Central memory CD8-positive, alpha-beta T cell (primary cell): ENCODE measurements at places on chromosomes 12 and 14.

- DNase-seq, result no peak
Measured at GRCh38 chr14:23702656-23703426, 66.7 kb downstream of the DHRS2 start.

GRCh38 chr12:131422744-131423143 lies 288.1 kb upstream of the SFSWAP start:
- no peak for DNase-seq

DNA sequence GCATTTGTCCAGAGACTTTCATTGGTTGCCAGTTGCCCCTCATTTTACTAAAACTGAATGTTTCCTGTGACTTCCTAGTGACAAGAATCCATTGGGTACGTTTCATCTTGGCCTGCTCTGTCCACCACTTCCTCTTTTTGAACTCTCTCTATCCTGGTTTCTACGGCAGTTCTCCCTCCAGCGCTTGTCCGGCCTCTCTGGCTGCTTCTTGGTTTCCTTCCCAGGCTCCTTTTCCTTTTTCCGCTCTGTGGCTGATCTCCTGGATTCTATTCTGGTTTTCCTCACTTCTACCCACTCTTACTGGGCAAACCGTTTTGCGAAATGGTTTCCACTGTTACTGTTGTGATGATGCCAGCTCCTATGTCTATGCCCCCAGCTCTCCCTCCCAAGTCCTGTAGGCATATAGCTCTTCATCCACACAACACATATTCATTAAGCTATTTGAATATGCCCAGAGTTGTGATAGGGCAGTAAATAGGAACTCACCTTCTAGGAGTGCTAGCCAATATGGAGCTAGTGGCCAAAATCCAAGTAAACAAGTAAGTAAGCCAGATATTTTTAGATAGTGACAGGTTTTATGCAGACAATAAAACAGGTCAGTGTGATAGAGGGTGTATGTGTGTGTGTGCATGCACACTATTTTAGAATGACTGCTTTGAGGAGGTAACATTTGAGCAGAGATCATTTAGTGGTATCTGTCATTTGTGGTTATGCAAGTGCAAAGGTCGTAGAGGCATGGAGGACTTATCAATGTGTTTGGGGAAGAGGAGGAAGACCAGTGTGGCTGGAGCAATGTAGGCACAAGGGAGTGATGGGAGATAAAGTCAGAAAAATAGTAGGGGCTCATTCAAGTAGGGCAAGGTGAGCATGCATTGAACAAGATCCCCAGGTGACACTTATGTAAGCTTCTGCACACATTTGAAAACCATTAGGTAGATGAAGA lies 27.9 kb upstream of the CTDSP2 start:
- no peak for DNase-seq

DNA sequence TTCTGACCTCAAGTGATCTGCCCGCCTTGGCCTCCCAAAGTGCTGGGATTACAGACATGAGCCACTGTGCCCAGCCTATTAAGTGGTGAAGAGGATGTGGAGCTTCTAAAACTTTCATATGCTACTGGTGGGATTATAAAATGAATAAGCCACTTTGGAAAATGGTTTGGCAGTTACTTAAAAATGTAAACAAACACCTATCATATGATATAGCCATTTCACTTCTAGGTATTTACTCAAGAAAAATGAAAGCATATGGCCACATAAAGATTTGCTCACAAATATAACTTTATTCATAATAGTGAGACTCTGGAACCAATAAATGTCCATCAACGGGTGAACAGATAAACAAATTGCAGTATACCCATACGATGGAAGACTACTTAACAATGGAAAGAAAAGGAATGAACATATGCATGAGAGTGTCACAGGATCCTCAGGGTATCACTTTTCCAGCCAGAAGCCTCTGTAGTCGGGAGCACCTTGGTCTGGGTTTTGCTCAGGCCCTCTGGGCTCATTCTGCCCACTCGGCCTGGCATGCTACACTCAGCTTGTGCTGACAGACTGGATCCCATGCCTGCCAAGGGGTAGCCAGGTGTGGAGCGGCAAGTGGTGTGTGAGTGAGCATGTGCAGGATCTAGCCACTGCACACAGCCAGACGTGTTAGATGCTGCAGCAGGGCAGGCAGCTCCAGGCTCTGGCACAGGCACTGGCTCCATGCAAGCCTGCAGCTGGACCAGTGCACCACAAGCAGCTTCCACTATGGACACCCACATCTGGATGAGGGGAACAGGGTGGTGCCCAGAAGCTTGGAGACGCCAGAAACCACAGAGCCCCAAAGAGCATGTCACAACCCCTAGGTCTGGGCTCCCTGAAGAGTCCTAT lies 213.2 kb upstream of the DIO3 start:
- DNase-seq, result no peak

GRCh38 chr14:51442513-51443175 lies 202.6 kb downstream of the TMX1 start:
- no peak for DNase-seq

DNA sequence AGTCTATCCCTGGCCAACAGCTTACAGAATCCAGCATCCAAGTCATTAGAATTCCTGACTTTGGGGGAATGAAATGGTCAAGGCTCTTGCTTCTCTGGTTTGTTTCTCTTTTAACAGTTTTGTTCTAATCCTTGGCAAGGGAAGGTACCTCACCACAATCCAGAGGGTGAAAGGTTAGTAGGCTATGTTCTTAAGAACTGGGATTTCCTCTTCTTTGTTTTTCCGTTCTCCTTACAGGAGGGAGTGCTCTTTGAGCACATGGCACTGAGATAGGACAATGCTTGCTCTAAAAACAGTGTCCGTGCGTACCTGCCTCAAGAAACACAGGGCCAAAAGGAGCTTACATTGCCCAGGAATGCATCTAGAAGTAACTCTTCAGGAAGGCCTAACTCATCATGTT lies 156.6 kb downstream of the GCH1 start:
- DNase-seq, result no peak

- DNase-seq, result no peak
Measured at GRCh38 chr14:28772613-28773012, 6.0 kb downstream of the FOXG1 start.

GRCh38 chr12:48739618-48740269 lies 23.2 kb upstream of the CCNT1 start:
- DNase-seq, result no peak

- DNase-seq, result no peak
Measured at GRCh38 chr14:67749341-67750084, 47.8 kb downstream of the RDH12 start.

- no peak for DNase-seq
Measured at GRCh38 chr12:3933074-3933818, 60.0 kb upstream of the PARP11 start.

DNA sequence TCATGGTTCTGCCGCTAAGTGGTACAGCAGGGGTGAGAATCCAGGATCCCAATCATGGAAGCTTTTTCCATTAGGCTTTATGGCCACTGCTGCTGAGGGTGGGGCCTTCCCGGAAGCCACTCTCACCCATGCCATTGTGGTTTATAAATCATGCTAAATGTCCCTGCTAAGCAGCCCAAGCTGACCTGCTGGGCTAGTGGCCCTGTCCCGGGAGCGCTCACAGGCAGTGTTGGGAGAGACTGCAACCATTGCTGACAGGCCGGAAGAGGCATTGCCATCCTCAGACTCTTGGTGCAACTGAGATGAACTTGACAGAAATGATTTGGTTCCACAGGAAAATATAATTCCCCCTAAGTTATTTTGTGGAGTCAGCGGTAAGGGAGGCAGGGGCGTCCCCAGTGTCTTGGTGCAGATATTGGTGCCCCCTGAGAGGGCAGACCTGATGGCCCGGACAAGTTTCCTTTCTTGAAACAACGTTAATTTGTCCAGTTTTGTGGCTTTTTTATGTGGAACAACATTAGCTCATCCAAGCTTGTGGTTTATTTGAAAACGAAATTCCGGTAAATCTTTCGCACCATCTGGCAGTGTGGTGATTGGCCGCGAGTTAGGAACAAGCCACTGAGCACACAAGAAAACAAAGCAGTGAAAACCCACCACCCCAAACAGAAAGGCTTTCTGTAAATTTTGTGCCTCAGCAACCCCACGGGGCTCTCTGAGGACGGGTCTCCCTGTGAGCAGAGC lies 82.3 kb downstream of the SSPN start:
- DNase-seq, result no peak

DNA sequence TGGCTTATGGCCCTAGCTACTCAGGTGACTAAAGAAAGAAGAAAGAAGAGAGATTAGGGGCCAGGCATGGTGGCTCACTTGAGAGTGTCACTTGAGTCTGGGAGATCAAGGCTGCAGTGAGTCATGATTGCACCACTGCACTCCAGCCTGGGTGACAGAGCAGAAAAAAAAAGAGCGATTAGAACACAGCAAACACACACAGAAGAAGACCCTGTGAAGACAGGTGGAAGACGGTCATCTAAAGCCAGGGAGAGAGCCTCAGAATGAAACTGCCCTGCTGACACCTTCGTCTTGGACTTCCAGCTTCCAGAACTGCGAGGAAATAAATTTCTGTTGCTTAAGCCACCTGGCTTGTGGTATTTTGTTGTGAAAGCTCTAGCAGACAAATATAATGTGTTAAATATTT lies 17.5 kb upstream of the PPP1CC start:
- no peak for DNase-seq

DNA sequence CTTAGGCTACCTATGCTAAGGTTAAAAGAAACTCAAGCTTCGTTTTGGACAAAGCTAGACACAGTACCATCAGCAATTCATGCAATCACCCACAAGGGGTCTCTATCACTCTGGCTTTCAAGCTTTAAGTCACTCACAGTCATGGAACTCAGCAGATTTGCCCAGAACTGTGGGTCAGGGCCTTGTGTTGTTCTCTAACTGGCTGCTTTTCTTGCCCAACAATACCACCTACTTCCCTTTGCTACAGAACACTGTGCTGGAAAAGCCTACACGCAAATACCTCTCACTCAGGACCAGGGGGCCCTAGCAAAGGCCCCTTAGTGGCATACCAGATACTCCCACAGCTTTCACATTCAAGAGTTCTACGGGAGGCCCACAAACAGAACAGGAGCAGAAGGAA lies 9.1 kb downstream of the NEMP1 start:
- peak; percentile 59 for DNase-seq

- no peak for DNase-seq
Measured at GRCh38 chr12:13171921-13172859, 24.3 kb upstream of the EMP1 start.

DNA sequence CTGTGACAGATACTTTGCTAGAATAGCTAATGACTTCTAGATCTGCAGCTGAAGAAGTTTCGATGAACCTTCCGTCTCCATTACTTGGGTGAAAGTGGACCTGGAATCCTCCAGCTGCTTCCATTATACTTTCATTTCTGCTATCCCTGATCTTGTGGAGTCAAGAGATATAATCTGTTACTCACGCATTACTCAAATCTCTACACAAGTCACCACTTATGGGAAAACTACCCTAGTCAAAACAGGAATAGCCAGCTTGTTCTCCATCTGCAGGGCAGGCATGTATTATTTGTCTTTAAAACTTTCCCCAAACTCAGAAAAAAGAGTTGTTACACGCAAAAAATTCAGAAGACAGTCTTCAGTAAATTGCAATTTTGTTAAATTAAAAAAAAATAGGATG lies 2.8 kb upstream of the KTN1 start:
- DNase-seq, result no peak

- no peak for DNase-seq
Measured at GRCh38 chr12:44875417-44875953, 630 bp downstream of the NELL2 start.

DNA sequence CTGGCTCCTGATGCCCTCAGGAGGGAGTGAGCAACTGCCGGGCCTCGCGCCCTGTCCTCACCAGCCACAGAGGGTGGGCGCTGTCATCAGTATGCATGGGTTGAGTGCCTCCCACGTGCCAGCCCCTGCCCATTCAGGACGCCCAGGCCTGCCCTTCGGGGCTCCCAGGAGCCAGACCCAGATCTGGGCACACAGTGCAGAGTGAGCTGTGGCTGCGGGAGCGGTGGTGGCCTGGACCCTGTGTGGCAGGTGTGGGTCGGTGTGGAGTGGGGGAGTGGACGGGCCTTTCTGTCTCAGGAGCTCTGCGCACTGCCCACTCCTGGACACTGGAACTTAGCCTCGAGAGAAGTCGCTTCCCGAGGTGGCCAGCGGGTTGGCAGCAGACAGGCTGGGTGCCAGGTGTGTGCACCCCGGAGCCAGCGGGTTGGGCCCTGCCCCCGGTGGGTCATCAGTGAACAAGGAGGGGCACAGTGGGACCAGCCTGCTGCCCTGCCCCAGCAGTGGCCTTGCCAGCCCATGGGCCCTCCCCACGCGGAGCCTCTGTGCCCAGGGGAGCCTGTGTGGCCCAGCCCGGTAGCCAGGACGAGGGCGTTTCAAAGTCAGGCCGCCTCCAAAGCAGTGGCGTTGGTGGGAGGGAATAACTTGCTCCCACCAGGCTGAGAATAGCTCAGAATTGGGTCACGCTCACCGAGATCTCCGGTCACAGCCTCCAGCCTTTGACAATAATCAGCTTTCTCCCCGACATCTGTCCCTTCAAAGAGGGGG lies 9.5 kb downstream of the TRMT61A start:
- DNase-seq, result no peak

DNA sequence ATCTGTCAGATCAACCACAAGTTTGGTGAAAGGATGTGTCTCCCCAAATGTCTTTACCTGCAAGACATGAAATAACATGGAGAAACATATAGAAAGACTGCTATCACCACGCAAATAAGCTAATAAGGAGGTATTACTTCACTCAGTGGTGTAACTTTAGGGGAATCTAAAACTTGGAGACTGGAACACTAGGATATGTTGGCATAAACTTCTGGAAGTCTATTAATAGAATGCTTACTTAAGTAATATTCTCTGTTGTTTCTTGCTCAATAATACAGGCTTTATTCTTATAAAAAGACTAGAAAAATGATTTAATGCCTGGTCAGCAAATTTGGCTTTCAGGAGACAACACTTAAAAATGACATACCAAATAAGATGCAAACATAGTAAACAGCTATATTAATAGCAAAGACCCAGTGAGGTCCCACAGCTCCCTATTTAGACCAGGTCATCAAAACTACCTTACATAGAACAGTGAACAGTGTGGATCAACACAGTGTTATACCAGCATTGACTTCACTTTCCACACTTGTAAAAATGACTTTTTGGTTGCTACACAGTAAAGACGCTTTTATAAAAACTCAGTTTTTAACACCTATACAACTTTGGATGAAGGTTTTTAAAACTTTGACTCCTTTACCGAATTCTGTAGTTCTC lies 18.9 kb upstream of the HAL start:
- no peak for DNase-seq

- DNase-seq, result no peak
Measured at GRCh38 chr12:32902287-32902997, 5.9 kb upstream of the PKP2 start.

- no peak for DNase-seq
Measured at GRCh38 chr12:107597695-107598410, 87.7 kb upstream of the PWP1 start.

GRCh38 chr12:65415826-65416225 lies 137.3 kb downstream of the MSRB3 start:
- DNase-seq, result no peak

- no peak for DNase-seq
Measured at GRCh38 chr14:36975834-36976233, 196.6 kb downstream of the SLC25A21 start.

DNA sequence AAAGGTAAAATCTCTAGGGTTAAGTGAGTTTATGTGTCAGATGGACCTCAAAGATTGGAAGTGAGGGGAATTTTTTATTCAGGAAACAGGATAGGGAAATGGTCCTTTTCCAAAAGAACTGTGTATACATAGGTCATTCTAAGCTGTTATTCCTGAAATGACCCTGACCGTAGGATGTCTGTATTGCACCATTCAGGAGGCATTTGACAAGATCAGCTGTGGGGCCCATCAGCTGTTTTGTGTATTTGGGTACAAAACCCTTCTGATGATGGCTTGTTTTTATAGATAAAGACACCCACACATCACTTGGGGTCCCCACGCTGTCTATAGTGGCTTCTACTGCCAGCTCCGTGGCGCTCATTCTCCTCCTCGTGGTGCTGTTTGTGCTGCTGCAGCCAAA lies 62.6 kb upstream of the SRSF5 start:
- no peak for DNase-seq
